ENCODE measurements at places on chromosomes 11 and 22. TPM values are rescaled to one million over a fixed set of nuclear protein-coding genes. Genes with fewer than 3 reads are reported as not detected.

The TKFC gene
- 13.4 TPM for total RNA-seq

The TEX54 gene
- not detected for total RNA-seq

The MS4A4E gene
- total RNA-seq, result 0.82 TPM

DNA sequence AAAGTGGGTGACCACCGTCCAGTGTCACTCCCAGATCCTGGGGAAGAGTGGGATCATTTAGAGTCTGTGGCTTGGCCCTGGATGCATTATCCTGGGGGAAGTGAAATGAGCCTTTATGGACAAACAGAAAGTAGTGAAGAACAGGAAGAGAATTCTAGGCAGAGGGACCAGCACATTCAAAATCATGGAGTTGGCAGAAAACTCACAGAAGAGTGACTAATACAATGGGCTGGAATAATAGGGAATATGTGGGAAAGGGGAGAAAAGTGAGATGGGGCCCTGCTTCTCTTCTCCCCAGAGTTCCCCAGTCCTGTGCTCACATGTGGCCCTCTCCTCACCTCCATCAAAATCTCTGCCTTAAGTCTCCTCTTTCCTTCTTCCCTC lies 84.3 kb downstream of the CCDC81 start:
- no peak for DNase-seq

- no peak for DNase-seq
Observed at GRCh38 chr11:9596926-9597464, 23.5 kb downstream of the WEE1 start.

DNA sequence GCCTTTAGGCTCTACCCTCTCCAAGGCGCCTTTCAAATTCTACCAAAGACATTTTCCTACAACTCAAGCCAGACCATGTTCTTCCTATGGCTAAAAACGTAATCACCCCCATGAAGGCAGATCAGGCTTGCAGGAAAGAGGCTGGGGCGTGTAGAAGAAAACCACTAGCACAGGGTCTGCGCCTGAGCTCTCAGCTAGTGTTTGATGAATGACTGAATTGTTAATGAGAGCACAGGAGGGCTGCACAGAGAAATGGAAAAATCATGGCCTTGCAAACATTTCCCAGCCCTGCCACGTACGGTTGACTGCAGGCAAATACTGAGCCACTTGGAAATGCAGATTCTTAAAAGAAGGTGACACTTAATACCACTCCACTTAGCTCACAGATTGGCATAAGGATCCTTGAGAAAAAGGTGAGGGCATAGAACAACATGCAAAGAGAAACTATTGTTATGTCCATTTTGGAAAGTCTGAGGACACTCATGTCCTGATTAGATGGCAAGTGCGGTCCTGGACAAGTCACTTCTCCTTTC lies 148.6 kb downstream of the NXPE2 start:
- DNase-seq, result no peak

- no peak for DNase-seq
Observed at GRCh38 chr11:11786234-11786633, 55.5 kb upstream of the USP47 start.

- DNase-seq, result no peak
Observed at GRCh38 chr11:75598264-75598663, 36.2 kb downstream of the SERPINH1 start.

Data from psoas muscle (tissue), 8 donors.